Renal cortical epithelial cell (primary cell): ENCODE measurements at places on chromosomes 4 and X. TPM values are rescaled to one million over a fixed set of nuclear protein-coding genes. Genes with fewer than 3 reads are reported as not detected.

GRCh38 chr4:119100655-119101054 is 35.0 kb upstream of the MYOZ2 start:
- DNase-seq, result peak; percentile 58

DNA sequence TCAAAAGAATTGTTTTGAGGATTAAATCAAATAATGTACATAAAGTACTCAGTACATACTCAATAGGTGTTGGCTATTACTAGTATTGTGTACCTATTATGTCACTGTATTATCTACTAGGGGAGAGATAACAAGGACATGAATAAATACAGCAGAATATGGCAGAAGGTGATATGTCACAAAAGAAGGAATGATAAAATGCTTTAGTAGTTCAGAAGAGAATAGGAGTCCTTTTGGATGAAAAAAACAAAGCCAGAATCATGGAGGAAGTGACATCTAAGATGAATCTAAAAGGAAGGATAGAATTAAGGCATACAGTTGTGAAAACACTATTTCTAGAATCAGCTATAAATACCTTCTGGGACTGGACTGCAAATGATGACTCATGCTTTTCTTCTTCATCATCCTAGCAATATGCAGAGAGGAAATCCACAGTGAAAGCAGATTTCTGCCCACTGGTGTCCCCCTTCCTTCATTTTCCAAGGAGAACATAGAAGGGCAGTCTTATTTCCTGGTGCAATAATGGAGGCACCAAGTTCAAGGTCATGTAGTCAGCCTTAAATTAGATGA is 98.7 kb downstream of the GLUD2 start:
- DNase-seq, result peak; percentile 19

GRCh38 chr4:186942758-186943377 is 219.2 kb upstream of the FAT1 start:
- peak; percentile 81 for DNase-seq

Gene PNCK
- 0.75 TPM in 1 of 2 replicates, not detected in the other for total RNA-seq

- peak; percentile 81 for DNase-seq
Measured at GRCh38 chrX:104098151-104098808, 14.0 kb upstream of the ZCCHC18 start.

- DNase-seq, result no peak
Measured at GRCh38 chr4:123438031-123438430, 41.4 kb downstream of the SPRY1 start.

DNA sequence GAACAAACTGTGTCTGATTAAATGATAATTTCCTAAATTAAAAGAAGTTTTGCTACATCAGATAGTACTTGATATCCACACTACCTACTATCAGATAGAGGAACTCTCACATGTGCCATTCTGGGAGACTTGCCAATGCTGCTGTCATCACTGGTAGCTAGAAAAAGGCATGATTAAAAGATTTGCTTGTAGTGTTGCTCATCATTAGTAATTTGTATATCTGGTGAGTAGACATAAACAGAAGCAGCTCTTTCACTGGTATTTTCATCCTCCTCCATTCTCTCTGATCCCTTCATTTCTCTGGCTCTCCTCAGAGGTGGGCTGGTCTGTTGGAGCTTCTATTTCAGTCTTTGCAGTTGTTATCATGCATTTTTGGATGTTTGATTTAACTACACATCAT is 56.0 kb downstream of the SPRY1 start:
- DNase-seq, result peak; percentile 89

DNA sequence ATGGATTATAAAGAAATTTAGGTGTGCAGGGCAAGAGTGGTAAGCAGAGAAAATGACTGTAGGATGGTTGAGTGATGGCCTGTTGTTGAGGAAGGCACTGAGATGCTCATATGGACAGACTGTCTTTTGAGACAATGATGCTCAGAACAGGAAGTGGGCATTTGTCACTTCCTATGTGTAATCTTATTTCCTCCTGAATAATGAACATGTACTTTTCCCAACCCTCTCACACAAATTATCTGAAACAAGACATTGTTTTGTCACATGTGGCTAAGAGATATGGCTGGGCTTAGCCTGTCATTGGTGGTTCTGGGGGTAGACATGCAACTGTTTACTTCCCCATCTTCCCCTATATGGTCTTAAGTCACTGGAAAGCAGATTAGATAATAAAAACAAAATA is 240.5 kb downstream of the CFAP47 start:
- DNase-seq, result no peak

DNA sequence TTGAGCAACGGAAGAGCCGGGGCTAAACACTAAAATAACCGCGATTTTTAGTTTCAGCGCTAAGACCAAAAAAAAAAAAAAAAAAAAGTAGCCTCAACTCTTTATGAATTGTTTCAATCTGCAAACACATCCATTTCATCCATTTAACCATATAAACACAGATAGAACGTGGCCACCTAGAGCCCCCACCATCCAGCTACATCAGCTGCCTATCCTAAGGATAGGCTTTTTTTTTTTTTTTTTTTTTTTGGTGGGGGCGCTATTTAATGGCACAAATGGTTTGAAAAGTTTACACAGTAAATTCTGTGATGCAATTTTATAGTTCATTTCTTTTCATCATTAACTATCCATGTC is 492 bp upstream of the HDAC8 start:
- peak; percentile 0 for DNase-seq

Gene CT83
- not detected in 2 replicates for total RNA-seq

- DNase-seq, result no peak
Measured at GRCh38 chr4:184463158-184463557, 11.2 kb downstream of the IRF2 start.

DNA sequence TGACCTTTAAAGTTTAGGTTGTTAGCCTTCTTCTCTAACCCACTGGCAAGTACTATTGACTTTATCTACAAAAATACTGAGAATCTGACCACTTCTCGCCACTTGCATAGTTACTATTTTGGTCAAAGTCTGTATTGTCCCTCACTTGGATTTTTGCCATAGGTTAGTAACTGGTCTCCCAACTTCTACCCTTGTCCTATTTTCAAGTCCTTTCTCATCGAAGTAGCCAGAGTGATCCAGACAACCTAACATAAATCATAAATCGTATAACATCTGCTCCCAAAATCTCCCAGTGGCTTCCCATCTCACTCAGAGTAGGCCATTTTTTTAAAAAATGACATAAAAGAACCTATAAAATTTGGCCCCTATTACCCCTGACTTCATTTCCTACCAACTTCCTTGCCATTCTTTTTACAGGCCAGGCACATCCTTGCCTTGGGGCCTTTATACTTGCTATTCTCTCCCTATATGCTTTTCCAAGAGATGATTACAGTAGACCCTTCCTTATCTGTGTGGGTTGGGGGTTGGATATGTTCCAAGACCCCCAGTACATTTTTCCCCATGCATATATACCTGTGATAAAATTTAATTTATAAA is 29.0 kb downstream of the WDFY3 start:
- no peak for DNase-seq

GRCh38 chr4:186627226-186627865 is 72.0 kb upstream of the MTNR1A start:
- peak; percentile 55 for DNase-seq

Gene PSMD10
- total RNA-seq, result 95.3 and 110 TPM in 2 replicates

Gene GUCY1B1
- total RNA-seq, result 8.2 and 54.1 TPM in 2 replicates

Gene PAGE1
- total RNA-seq, result not detected in 2 replicates

GRCh38 chr4:27366104-27366823 is 505.6 kb downstream of the STIM2 start:
- DNase-seq, result peak; percentile 53

DNA sequence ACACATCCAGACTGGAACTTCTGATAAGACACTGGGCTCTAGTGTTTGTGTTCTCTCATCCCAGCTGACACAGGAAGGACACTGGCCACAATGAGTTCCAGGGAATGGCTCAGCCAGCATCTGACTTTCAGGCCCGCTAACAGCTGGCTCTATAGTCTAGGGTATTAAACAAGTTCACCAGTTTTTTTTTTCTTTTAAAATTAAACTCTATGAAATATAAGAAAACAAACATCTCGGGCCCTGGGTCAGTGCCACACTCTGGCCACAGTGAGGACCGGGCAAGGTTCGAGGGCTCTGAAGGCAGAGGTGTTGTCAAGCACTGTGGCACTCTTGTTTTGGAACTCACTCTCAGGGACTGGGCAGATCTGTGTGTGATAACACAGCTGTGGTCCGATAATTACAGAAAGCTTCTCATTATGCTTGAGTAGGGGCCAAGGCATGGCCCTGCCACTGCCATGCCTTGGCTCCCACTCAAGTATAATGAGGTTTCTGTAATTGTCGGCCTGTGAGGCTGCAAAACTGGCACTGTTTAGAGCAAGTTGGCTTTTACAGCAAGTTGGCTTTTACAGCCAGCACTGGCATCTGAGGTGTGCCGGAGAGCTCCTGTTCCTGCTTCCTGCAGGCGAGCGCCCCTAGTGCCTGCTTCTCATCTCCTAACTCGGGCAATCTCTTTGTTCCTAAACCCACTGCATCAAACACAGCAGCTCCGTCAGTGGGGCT is 62.8 kb downstream of the PPP1R2C start:
- peak; percentile 74 for DNase-seq

Gene VGLL1
- 3.3 TPM in 1 of 2 replicates, not detected in the other for total RNA-seq

Gene NEIL3
- total RNA-seq, result 0.60 and 5.2 TPM in 2 replicates

GRCh38 chr4:139603576-139604410 is 47.8 kb upstream of the SETD7 start:
- peak; percentile 84 for DNase-seq

- DNase-seq, result peak; percentile 59
Measured at GRCh38 chrX:97524997-97525396, 641.3 kb downstream of the RPA4 start.

- no peak for DNase-seq
Measured at GRCh38 chr4:185238215-185238681, 28.9 kb downstream of the SNX25 start.

Gene GABRA4
- total RNA-seq, result not detected in 2 replicates

GRCh38 chr4:3376266-3376665 is 65.5 kb upstream of the HGFAC start:
- no peak for DNase-seq

Gene FGA
- total RNA-seq, result 0.17 and 7.0 TPM in 2 replicates

DNA sequence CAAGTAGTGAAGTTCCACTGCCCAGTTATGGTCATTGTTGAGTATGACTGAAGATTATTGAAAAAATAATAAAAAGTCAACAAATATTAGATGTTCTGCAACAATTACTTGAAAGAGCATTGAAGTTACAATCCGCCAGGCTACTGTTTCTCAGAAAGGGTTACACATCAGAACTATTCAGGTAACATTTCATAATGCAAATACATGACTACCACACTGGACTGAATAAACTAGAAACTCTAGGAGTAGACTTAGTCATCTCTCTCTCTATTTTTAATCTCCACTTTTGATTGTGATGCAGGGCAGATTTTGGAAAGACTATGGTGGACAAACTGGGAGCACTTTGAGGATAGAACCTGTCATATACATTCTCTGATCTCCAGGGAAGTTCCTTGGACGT is 748.2 kb upstream of the ATOH1 start:
- no peak for DNase-seq

GRCh38 chr4:184252136-184253071 is 34.7 kb upstream of the ENPP6 start:
- no peak for DNase-seq

GRCh38 chrX:13283512-13283911 is 36.3 kb downstream of the ATXN3L start:
- peak; percentile 53 for DNase-seq

Gene PDZD4
- total RNA-seq, result under 0.01 and 0.30 TPM in 2 replicates

Gene CT45A10
- not detected in 2 replicates for total RNA-seq
